ENCODE measurements at places on chromosomes 3 and 15. TPM values are rescaled to one million over a fixed set of nuclear protein-coding genes. Genes with fewer than 3 reads are reported as not detected.

DNA sequence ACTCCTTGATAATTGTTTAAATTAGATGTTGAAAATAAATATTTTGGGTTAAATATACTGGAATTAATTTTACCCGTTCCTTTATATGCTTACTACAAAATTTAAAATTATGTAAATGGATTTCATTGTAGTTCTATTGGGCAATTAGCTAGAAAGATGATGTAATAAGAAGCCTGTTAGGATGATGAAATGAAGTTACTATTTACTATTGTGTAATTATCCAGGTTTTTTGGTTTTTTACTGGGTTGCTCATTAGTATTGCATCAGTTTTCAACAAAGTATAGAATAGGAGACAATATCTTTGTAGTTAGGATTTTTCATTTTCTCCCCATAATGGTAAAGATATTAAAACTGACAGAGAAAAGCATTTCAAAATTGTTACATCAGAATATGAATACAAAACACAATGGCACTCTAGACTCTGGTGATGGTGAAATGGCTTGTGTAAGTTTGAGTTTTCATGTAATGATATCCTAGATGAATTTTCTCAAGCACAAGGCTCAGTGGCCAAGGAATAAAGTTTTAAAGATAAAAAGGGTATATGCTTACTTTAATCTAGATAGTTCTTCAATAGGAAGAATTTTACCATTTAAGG lies 222.0 kb downstream of the P3H2 start:
- no peak overlapping the region for H3K27ac ChIP-seq
- no peak for DNase-seq

LRRC31 gene
- total RNA-seq = not detected

DNAH12 gene
- total RNA-seq = 0.28 TPM

DNA sequence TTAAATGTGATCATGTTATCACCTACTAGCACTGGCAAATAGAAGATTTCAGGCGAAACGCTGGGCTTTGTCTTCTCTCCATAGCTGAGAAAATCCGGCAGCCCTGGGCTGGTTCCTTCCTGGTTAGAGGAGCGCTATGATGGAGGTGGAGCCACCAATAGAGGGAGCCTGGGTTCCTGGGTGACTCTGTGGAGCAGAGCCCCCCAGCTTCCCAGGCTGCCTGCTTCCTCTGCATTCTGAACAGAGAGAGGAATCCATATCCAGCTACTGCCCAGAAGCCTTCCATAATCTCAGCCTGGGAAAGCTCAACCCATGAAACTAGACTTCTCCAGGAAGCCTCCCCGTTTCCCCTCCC lies 32.6 kb upstream of the IQSEC1 start:
- H3K4me1 ChIP-seq = peaks cover 2% of the 10 kb centered on the region
- H3K36me3 ChIP-seq = no peaks in the 10 kb centered on the region
- DNase-seq = no peak
- H3K27me3 ChIP-seq = no peaks in the 10 kb centered on the region

- H3K4me1 ChIP-seq = peaks cover 39% of the 10 kb centered on the region
- peak overlapping the region; percentile 58 for H3K4me3 ChIP-seq
- H3K36me3 ChIP-seq = peaks cover 5% of the 10 kb centered on the region
- DNase-seq = peak; percentile 76
Measured at GRCh38 chr3:50246517-50246954, 10.5 kb downstream of the GNAI2 start.

- no peaks in the 10 kb centered on the region for H3K4me1 ChIP-seq
Measured at GRCh38 chr15:69559440-69560190, 107.0 kb downstream of the RPLP1 start.

- no peak for DNase-seq
- H3K27ac ChIP-seq = no peak overlapping the region
- H3K4me3 ChIP-seq = no peak overlapping the region
- H3K36me3 ChIP-seq = no peaks in the 10 kb centered on the region
- no peaks in the 10 kb centered on the region for H3K4me1 ChIP-seq
Measured at GRCh38 chr15:93250950-93251349, 161.9 kb upstream of the RGMA start.

- no peaks in the 10 kb centered on the region for H3K27me3 ChIP-seq
- no peaks in the 10 kb centered on the region for H3K36me3 ChIP-seq
- no peak for DNase-seq
Measured at GRCh38 chr15:89614164-89614563, 38.9 kb downstream of the TICRR start.

- no peak for DNase-seq
- H3K27ac ChIP-seq = no peak overlapping the region
- no peak overlapping the region for H3K4me3 ChIP-seq
- H3K27me3 ChIP-seq = no peaks in the 10 kb centered on the region
Measured at GRCh38 chr3:5466065-5466464, 278.6 kb downstream of the EDEM1 start.

DNA sequence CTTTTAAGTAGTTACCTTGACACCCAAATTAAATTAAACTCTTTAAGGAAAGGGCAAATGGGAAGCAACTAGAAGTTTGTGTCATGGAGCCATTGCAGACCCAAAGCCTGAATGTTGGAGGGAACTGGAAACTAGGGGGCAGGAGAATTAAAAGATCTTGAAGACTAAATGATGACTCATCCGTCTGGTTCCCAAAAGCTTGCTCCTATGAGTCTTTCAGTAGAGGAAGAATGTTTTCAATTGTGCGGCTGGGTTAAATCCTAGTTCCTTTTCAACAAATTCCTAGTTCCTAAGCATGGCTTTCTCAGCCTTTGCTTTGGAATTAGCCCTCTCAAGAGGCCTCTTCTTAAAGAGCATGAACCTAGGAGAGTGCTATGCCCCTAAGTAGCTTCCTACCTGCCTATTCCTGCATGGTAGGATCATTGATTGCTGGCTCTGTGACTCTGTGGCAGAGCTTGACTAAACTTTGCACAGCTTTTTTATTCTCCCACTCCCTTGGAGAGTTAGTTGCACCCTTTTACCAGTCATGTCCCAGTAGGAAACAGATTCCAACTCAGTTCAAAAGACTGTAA lies 17.7 kb downstream of the CLEC3B start:
- no peaks in the 10 kb centered on the region for H3K36me3 ChIP-seq
- no peak overlapping the region for H3K4me3 ChIP-seq
- peaks cover 15% of the 10 kb centered on the region for H3K4me1 ChIP-seq
- no peak for DNase-seq
- no peak overlapping the region for H3K27ac ChIP-seq
- H3K27me3 ChIP-seq = peaks cover 15% of the 10 kb centered on the region

DNA sequence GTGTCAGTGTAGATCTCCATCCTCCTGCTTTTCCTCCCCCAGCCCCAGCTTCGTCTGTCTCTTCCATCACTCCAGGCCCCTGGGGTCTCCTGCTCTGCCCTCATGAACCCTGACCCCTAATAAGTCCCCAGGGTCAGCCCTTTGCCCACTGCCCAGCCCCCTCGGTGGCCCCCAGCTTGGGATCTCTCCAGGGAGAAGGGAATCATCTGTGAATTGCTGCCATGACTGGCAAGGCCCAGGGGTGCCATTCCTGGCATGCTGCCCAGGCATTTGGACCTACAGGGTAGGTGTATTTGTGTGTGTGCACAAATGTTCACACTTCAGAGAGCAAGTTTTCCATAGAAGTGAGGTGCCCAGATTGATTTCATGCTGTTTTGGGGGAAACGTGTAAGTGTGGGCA lies 5.9 kb upstream of the TBC1D21 start:
- no peak overlapping the region for H3K4me3 ChIP-seq
- peaks cover 32% of the 10 kb centered on the region for H3K27me3 ChIP-seq
- no peaks in the 10 kb centered on the region for H3K36me3 ChIP-seq
- H3K4me1 ChIP-seq = no peaks in the 10 kb centered on the region

GRCh38 chr3:187242900-187243299 lies 45.6 kb downstream of the RTP1 start:
- H3K36me3 ChIP-seq = no peaks in the 10 kb centered on the region
- no peaks in the 10 kb centered on the region for H3K27me3 ChIP-seq
- H3K27ac ChIP-seq = no peak overlapping the region
- H3K4me3 ChIP-seq = no peak overlapping the region
- no peak for DNase-seq

DNA sequence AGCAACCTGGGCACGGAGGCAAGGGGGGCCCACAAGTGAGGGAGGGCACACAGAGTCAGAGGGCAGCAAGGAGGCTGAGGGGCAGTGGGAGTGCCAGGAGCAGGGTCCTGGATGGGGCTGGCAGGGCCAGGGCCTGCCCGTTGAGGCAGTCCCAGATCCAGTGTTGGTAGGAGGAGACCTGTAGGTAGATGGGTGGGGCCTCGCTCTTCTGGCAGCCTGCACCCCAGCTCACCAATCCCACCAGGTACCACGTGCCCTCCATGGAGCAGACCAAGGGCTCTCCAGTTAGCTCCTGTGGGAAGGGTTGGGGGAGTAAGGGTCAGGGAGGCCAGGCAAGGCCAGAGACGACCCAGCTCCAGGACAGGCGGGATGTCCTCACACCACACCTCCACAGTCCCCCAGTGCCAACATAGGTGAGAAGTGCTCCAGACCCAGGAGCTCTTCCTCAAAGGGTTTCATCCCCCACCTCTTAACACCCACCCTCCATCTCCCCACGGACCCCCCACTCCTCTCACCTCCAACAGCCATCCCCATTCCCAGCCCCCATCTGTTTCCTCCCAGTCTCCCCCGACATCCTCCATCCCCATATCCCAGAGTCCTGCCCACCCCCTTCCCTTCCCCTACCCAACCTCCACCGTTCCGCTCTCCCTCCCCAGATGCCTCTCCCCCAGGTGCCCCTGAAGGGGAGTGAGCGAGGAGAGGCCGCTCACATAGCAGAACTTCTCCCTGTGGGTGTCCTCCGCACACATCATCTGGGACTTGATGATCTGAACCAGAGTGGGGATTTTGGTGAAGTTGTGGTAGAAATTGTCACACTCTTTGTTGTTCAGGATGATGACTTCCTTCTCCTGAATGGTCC lies 5.2 kb downstream of the PRSS50 start:
- no peak for DNase-seq
- H3K27me3 ChIP-seq = no peaks in the 10 kb centered on the region
- no peak overlapping the region for H3K4me3 ChIP-seq
- H3K4me1 ChIP-seq = no peaks in the 10 kb centered on the region

DNA sequence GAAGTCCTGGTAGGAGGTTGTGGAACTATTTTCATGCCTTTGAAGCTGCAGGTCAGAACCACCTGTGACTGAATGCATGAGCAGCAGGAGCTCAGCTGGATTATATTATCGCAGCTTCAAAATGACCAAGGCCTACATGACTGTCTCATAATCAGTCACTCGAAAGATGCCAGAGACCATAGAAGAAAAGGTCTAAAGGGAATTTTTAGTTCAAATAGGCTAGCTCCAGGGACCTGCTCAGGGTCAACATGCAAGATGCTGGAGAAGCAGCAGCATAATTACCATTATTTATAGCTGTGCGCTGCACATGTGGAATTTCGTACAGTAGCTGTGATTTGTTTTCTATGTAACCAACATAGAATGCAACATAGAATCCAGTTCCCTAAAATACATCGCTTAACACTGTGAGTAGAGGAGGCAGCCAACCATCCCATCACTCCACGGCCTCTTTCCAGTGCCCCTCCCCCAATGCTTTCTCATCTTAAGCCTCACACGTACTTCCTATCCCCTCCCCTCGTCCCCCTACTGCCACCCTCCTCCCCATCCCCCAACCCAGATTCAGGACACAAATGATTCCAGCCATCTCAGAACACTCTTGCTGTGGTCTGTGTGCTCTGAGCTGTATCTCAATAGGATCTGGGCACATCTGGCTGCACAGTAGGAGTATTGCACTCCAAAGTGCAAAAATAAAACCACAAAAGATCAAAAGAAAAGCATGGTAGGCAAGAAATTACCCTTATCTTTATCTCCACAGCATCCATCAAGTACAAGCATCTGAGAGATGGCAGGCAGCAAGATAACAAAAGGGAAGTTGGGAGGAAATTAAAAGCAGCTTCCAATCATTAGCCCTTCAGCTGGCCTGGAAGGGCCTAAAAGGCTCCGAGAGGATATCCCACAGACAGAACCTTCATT lies 352.8 kb upstream of the SEMA6D start:
- no peaks in the 10 kb centered on the region for H3K27me3 ChIP-seq
- no peak overlapping the region for H3K27ac ChIP-seq
- no peaks in the 10 kb centered on the region for H3K36me3 ChIP-seq
- DNase-seq = no peak
- H3K4me1 ChIP-seq = no peaks in the 10 kb centered on the region
- no peak overlapping the region for H3K4me3 ChIP-seq

EXD1 gene
- total RNA-seq = not detected

DNA sequence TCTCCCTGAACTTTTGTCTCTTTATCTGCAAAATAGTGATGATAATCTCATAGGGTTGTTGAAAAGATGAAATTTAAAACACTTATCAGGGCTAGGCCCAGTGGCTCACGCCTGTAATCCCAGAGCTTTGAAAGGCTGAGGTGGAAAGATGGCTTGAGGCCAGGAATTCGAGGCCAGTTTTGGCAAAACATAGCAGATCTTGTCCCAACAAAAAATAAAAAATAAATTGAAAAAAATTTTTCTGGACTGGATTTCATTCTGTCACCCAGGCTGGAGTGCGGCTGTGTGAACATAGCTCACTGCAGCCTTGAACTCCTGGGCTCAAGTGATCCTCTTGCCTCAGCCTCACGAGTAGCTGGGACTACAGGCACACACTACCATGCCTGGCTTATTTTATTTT lies 29.6 kb downstream of the LMLN start:
- no peak overlapping the region for H3K4me3 ChIP-seq
- no peaks in the 10 kb centered on the region for H3K27me3 ChIP-seq
- DNase-seq = no peak
- no peaks in the 10 kb centered on the region for H3K4me1 ChIP-seq
- no peak overlapping the region for H3K27ac ChIP-seq

CLSTN2 gene
- not detected for total RNA-seq

DNA sequence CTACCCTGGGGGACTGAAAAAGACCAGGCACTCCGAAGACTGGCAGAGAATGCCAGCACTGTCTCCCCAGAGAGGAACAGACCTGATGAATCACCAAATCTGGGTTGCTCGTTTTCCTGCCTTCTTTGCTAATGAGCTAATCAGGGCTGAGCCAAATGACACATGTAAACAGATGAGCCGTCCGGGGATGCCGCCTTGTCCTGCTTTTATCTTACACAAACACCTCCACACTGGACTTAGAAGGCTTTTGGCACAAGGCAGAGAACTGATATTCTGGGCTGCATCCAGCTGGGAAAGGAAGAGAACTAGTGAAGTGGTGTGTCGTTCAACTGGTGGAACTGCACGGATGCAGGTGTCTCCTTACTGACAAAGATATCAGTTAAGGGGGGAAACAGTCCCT lies 88.1 kb downstream of the MECOM start:
- no peak overlapping the region for H3K4me3 ChIP-seq
- H3K27me3 ChIP-seq = no peaks in the 10 kb centered on the region
- no peaks in the 10 kb centered on the region for H3K36me3 ChIP-seq
- DNase-seq = no peak
- H3K27ac ChIP-seq = no peak overlapping the region

- no peaks in the 10 kb centered on the region for H3K27me3 ChIP-seq
- H3K27ac ChIP-seq = no peak overlapping the region
- no peak for DNase-seq
- H3K4me3 ChIP-seq = no peak overlapping the region
- H3K4me1 ChIP-seq = peaks cover 13% of the 10 kb centered on the region
Measured at GRCh38 chr15:64536244-64536836, 76.0 kb downstream of the ZNF609 start.

GRCh38 chr3:113620091-113620490 lies 76.4 kb downstream of the USF3 start:
- H3K27ac ChIP-seq = no peak overlapping the region
- H3K36me3 ChIP-seq = peaks cover 15% of the 10 kb centered on the region
- DNase-seq = no peak
- H3K4me3 ChIP-seq = no peak overlapping the region
- H3K4me1 ChIP-seq = no peaks in the 10 kb centered on the region

USP50 gene
- total RNA-seq = not detected

RMDN3 gene
- total RNA-seq = 26.9 TPM

SLC28A2 gene
- total RNA-seq = not detected

- H3K36me3 ChIP-seq = peaks cover 47% of the 10 kb centered on the region
- peaks cover 6% of the 10 kb centered on the region for H3K4me1 ChIP-seq
- H3K27me3 ChIP-seq = peaks cover 3% of the 10 kb centered on the region
- DNase-seq = no peak
Measured at GRCh38 chr3:38020342-38020726, 9.1 kb downstream of the PLCD1 start.

Measured in T-cell (primary cell).